ENCODE measurements at places on chromosomes 3 and 15.

- no peak for DNase-seq
These were observed 788.7 kb upstream of the DPPA4 start for GRCh38 chr3:110126065-110126464.

DNA sequence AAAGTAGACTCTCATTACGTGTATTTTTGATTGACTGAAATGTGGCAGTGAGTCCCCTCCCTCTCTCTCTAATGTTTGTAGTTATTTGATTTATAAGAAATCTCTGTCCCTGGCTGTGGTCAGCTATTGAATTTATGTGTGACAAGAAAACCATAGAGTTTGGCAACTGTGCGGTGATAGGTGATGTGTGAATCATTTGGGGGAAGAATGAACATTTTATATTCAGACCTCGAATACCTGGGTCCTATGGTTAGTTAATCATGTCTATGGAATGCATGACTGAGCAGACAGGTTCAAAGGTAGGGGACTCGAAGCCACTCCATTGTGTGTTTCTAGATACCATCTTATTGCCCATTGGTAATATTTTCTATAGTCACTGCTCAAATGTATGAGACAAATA is 712.1 kb downstream of the MECOM start:
- DNase-seq: no peak

DNA sequence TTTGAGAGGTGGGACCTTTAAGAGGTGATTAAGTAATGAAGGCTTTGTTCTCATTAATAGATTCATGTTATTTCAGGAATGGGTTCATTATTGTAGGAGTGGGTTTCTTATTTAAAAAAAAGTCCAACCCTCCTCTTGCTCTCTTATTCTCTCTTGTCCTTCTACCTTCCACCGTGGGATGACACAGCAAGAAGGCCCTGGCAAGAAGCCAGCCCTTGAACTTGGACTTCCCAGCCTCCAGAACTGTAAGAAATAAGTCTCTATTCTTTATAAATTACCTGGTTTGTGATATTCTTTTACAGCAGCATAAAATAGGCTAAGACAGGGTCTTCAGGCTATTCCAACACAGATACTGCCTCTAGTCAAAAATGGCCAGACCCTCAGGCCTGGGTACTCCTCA is 62.2 kb downstream of the MYLK start:
- DNase-seq: no peak

DNA sequence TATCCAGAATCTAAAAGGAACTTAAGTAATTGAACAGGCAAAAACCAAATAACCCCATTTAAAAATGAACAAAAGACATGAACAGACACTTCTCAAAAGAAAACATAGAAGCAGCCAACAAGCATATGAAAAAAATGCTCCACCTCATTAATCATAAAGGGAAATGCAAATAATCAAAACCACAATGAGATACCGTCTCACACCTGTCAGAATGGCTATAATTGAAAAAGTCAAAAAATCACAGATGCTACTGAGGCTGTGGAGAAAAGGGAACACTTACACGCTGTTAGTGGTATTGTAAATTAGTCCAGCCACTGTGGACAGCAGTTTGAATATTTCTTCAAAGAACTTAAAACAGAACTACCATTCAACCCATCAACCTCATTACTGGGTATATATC is 220.7 kb downstream of the MEX3B start:
- no peak for DNase-seq

DNA sequence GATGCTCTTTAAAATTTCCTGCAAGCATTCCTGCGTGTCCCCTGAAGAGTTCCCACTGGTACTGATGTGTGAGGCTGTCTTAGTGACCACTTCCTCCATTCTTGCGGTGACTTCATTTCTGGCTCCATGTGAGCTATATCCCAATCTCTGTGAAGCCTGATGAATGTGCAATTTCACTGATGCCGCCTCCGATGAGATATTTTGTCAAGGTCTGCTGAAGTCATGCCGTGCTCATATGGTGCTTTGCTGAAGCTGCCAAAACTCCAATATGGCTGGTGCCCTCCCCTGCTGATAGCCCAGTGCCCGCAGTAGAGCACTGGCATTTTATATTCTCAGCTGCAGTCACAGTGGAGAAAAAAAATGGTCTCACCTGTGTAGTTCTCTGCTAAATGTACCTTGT is 271.5 kb downstream of the EFHB start:
- DNase-seq: no peak

GRCh38 chr3:30042274-30042859 is 564.0 kb upstream of the TGFBR2 start:
- peak; percentile 54 for DNase-seq

GRCh38 chr3:5201536-5201935 is 14.0 kb downstream of the EDEM1 start:
- no peak for DNase-seq

DNA sequence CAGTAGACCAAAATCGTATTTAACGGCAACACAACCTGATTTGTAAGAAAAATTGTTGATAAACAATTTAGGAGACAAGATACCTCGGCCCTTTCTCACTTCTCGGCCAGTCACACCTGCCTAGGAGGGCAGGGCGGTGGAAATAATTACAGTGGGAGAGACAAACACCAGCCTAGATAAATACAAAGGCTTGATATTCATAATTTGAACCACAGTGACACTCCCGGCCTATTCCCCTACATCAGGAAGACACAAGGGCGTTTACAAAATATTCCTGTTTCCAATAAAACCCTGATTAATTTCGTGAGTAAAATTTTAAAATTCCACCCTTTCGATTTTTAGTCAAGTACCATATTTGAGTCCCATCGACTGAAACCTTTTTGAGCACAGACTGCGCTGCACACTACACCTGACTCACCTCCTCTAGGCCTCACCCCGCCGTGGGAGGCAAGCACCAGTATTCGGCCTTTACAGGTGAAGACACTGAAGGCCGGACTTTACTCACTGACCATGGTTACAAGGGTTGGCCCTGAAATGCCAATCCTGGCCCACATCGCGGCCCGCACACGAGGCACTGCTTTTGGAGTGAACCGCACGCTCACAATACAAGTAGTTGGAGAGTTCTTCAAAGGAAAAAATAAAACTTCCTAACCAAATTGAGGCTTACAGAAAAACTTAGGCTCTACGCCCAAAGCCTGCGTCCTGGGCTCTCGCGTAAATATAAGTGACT is 794 bp downstream of the ARPP19 start:
- DNase-seq: peak; percentile 36

GRCh38 chr3:120560304-120561250 is 35.6 kb upstream of the NDUFB4 start:
- DNase-seq: no peak

DNA sequence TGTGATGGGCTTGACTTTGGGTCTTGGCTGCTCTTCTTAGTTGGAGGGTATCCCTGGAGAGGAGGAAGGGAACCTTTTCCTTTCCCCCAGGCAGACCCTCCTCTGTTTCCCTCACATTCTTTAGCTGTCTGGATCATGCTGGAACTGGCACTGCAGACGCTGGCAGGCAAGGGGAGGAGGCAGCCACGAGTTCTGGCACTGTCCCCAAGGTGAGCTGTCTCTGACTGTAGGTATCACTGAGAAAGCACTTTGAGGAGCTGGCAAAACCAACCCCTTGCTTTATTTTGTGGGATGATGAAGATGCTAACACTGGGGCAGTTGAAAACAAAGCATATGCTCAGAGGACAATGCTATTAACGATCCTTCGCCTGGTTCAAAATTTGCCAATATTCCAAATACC is 175.0 kb downstream of the SOX2 start:
- DNase-seq: no peak

- no peak for DNase-seq
These were observed 70.3 kb downstream of the MYLK start for GRCh38 chr3:123813876-123814275.

- no peak for DNase-seq
These were observed 8.7 kb upstream of the GP9 start for GRCh38 chr3:129051871-129052340.

DNA sequence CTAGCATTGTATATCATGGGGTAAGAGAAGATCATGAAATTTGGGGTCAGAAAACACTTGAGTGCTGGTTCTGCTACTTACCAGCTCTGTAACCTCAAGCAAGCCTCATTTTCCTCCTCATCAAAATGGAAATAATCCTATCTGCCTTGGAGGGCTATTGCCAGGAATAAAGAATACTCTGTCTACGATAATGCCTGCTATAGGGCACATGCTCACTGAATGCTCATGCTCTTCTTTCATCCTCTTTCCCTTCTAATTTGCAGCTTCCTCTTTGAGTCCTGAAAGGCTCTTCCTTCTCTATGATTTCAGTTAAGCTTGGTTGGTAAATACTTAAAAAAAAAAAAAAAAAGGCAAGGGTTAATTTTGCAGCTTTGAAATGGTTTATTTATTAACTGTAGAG is 12.8 kb downstream of the RTP1 start:
- no peak for DNase-seq

DNA sequence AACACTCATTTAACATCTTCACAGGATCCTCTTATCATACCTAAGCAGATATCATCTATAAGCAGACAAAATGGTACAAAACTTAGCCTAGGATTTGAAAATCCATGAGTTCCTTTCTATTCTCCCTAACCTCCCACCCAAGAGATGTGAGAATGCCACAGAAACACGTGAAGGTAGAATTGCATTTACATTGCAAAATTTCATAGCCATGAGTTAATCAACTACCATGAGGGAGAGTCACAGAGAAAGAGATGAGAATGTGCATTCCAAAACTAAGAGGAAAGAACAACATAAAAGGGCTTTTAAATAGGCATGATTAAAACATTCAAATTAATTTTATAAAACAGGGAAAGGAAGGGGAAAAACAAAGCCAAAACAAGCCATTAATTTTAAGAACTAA is 806.2 kb downstream of the NTRK3 start:
- no peak for DNase-seq

DNA sequence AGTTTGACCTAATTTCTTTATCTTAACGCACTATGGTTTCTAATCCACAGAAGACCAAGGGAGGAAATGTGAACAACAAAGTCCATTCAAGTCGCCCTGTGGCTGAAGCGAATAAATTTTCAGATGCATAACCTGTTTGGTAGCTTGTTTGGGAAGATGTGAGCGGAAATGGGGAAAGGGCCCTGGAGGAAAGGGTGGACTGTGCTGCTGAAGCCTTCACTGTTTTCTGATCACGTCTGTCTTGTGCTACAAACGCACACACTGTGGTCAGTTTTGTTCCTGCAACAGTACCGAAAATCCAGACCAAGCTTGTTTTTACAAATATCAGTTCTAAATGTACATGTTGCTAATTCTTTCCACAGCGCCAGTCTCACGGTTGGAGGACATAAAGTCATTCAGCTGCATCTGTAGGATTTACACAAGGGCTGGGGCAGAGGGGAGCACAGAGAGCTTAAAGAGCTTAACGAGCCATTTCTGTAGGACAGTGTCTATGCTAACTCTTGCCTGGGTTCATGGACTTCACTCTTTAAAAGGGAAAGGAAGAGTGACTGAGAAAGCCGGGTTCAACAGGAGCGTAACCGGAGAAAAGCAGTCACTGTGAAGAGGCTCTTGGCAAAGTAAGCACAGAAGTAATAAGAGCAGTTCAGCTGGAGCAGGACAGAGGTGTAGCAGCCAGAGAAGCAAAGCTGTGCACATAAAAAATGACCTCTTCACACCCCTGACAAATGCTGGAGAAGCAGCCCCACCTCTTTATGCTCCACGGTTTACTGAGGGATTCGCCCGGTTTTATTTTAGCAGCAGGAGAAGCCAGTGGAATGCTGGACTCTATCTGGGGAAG is 66.6 kb downstream of the USF3 start:
- peak; percentile 49 for DNase-seq

DNA sequence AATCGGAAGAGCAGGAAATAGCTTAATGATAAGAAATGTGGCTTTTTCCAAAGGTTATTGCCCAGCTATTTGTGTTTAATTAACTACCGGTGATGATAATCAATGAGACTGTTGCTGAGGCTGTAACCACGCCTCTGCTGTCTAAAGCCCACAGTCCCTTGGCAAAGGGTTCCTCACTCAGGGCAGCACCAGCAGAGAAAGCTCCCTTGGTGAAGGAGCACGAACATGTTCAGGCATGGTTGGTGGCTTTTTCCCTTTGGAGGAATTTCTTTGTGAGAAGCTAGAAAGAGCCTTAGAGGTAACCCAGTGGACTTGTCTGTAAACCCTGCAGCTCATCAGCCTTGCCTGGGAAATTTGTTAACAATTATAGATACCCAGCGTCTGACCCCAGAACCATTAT is 7.5 kb upstream of the ST6GAL1 start:
- DNase-seq: no peak

- no peak for DNase-seq
These were observed 610.5 kb upstream of the ZNF385D start for GRCh38 chr3:22361521-22361920.
